Fibroblast of villous mesenchyme (primary cell): ENCODE measurements at places on chromosomes 3 and 15. TPM values are rescaled to one million over a fixed set of nuclear protein-coding genes. Genes with fewer than 3 reads are reported as not detected.

DNA sequence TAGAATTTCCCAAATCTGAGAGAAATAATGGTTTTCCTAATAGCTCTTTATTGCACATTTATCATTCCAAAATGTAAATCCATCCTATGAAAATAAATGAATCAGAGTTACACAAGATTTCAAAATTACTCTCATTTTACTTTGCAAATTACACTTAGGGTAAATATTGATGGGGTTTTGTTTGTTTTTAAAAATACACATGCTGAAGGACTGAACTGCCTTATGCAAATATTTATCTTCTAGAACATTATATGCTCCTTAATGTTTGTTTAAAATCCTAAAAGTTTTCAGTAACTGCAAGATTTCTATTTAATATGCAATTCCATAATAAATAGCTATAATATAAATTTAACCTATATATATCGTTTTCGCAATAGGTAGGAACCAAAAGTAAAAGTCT, 38.2 kb downstream of the FOXP1 start:
- DNase-seq = no peak

DNA sequence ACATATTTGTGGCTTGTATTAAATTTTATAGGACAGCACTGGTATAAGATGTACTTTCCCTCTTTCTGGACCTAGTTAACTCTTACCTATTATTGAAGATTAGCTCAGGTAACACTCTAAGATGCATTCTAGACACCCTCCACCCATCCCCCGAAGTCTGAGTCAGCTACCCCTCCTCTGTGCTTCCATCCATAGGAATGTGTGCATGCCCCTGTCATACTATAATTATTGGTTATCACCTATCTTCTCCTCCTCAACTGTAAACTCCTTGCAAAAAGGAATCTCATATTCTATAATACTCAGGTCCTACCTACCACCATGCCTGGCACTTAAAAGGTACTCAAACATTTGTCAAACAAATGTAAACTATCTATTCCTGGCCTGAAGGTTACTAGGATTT, 3.0 kb downstream of the PEAK1 start:
- DNase-seq = no peak

- DNase-seq = no peak
Observed at GRCh38 chr3:9727743-9728142, 3.8 kb upstream of the BRPF1 start.

ROBO1 gene
- 65.4 and 88.5 TPM in 2 replicates for total RNA-seq

FAM162A gene
- 4.2 and 7.3 TPM in 2 replicates for total RNA-seq

GRCh38 chr3:197363553-197364409, 65.4 kb upstream of the DLG1 start:
- DNase-seq = no peak

- DNase-seq = no peak
Observed at GRCh38 chr3:5332270-5332956, 144.9 kb downstream of the EDEM1 start.

CACNA2D2 gene
- not detected in 2 replicates for total RNA-seq

GRCh38 chr3:45132568-45133211, 13.5 kb downstream of the CDCP1 start:
- no peak for DNase-seq

TM6SF1 gene
- 1.7 and 2.6 TPM in 2 replicates for total RNA-seq

PRSS50 gene
- not detected in 2 replicates for total RNA-seq

- peak; percentile 55 for DNase-seq
Observed at GRCh38 chr3:72894976-72895552, 7.2 kb downstream of the GXYLT2 start.

DNA sequence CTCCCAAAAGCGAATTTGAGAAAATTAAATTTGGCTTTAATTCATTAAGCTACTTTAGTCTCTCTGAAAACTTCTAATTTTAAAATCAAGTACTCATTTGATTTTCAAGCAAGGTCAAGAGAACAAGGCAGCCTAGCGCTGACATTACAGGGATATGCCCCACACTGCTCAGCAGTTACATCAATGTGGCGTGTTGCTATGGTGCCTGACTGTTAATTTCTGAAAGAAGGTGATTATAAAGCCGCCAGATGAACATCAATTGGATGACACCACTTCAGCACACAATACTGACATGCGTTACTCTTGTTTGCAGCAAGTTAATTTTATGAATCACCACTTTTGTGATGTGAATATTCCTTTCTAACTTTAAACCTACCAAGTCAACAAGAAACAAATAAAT, 284.4 kb downstream of the FOXP1 start:
- DNase-seq = no peak

CHCHD6 gene
- total RNA-seq = 9.1 and 15.5 TPM in 2 replicates

- peak; percentile 10 for DNase-seq
Observed at GRCh38 chr3:159082519-159082918, 280.7 kb downstream of the MFSD1 start.

DNA sequence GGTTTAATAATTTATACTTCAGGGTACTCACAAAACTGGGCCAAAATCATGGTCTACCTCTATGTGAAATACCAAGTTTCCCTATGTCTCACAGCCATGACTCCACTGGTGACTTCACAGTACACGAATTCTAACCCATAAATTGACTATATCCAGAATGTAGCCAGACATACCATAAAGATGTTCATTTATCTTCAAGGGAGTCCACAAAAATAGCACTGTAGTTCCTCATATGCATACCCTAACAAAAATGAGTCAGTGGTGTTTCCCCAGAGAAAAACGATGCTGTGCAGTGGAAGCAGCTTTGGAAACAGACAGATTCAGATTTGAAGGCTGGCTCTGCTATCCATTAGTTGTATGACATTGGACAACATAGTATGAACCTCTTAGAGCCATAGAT, 438.8 kb downstream of the FHIT start:
- no peak for DNase-seq

GRCh38 chr3:129558772-129559564, 16.0 kb downstream of the H1-8 start:
- peak; percentile 88 for DNase-seq

DNA sequence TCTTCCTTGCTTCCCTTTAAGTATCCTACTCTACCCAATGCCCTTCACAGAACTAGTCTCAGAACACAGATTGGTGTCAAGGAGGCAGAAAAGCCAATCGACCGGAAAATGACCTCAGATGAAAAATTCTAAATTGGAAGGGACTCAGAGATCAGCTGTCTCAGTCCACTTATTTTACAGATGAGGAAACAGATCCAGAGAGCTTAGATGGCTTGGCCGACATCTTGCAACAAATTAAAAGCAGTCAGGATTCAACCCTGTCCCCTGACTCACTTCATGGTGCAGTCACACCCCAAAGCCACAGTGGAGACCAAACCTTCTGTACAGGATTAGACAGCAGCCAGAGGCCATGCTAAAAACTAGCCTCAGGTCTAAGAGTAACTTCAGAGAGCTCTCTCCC, 169.3 kb upstream of the BHLHE40 start:
- DNase-seq = no peak

DNA sequence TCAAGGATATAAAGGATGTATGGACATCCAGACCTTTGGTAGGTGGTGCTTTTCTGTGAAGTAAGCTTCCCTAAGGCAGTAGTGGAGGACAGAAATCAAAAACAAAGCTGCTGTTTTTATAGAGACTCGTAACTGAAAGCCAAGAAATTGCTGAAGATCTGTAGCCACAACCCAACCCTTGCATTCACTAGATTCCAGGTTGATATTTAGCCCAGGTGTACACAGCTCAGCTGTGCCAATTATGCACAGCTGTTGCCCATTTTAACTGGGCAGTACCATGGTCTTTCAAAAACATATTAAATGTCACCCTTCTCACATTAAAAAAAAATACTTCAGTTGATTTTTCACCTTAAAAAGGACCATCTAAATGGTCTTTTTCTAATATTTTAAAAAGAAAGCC, 75.8 kb downstream of the CNTN3 start:
- DNase-seq = no peak

- peak; percentile 45 for DNase-seq
Observed at GRCh38 chr3:57942872-57943283, 65.3 kb upstream of the FLNB start.

ELL3 gene
- total RNA-seq = 1.6 and 4.3 TPM in 2 replicates

GRCh38 chr15:39357480-39358268, 223.2 kb upstream of the THBS1 start:
- peak; percentile 43 for DNase-seq

GRCh38 chr3:136802481-136802996, 16.4 kb upstream of the SLC35G2 start:
- no peak for DNase-seq

GRCh38 chr3:101825904-101826445, 23.3 kb upstream of the NFKBIZ start:
- DNase-seq = no peak

- no peak for DNase-seq
Observed at GRCh38 chr3:132267391-132267993, 49.7 kb upstream of the ACP3 start.

- peak; percentile 22 for DNase-seq
Observed at GRCh38 chr3:78873641-78874040, 894.2 kb downstream of the ROBO1 start.

DNA sequence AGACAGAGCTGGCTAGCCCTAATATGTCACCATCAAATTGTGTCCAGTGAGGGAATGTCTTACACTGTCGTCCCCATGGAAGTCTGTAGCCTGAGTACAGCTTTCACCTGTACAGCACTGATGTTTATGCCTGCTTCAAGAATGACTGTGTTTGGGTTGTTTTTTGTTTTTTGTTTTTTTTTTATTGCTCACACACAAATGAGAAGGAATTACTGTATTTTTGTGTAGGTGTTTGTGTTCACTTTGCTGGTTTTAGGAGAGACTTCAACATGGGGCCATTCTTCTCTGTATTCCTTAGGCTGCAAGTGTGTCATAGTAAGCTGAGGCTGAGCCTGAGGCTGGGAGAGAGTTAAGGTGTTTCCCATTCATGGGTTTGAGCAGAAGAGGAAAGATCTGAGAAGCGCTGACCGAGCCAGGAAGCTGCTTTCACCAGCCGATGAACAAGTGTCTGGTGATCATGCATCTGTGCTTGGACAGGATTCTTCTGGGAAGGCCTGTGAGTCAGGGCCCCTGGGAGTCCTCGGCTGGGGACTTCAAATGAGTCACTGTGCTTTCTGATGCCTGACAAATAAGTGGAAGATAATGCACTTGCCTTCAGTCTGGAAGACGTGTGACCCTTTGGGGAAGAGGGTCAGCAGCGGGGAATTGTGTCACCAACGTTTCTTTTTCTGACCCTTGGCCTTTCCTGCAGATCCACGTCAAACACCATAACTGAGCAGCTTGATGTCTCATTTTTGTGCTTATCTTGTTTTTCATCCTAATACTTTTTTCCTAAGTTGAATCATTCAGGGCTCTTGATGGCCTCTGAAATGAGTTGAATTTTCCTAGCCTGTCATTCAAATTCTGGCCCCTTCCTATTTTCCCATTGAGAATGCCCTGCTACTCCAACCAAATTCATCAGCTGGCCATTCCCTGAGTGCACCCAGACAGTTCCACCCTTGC, 36.7 kb upstream of the ZBTB38 start:
- peak; percentile 93 for DNase-seq

FILIP1L gene
- 146 and 213 TPM in 2 replicates for total RNA-seq

ISY1 gene
- total RNA-seq = 27.4 and 32.4 TPM in 2 replicates

GRCh38 chr3:64120876-64121275, 97.6 kb upstream of the PSMD6 start:
- DNase-seq = no peak

ATP2B2 gene
- not detected in 2 replicates for total RNA-seq

GRCh38 chr3:52983828-52984227, 62.0 kb downstream of the SFMBT1 start:
- no peak for DNase-seq

- DNase-seq = peak; percentile 85
Observed at GRCh38 chr15:90553248-90553745, 23.6 kb downstream of the CRTC3 start.

DNA sequence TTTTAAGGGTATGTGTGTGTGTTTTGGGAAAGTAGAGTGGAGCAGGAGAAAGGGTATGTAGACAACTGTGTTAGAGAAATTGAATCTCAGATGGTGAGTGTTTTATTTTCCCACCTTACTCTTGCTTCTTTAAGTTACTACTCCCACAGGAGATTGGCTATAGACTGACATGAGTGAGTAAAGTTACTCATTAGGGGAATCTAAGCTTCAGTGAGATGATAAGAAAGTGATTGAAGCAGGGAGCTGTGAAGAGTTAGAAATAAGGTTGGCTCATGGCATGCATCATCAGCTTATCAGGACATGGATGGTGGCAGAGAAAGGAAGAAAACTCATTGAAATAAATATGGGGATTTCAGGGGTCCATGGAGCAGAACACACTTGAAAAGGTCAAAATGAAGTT, 88.9 kb downstream of the MBNL1 start:
- no peak for DNase-seq

ZNF80 gene
- under 0.01 TPM in 1 of 2 replicates, not detected in the other for total RNA-seq

CELSR3 gene
- 1.6 and 1.7 TPM in 2 replicates for total RNA-seq

NANOGP8 gene
- total RNA-seq = 0.32 TPM in 1 of 2 replicates, not detected in the other

DNA sequence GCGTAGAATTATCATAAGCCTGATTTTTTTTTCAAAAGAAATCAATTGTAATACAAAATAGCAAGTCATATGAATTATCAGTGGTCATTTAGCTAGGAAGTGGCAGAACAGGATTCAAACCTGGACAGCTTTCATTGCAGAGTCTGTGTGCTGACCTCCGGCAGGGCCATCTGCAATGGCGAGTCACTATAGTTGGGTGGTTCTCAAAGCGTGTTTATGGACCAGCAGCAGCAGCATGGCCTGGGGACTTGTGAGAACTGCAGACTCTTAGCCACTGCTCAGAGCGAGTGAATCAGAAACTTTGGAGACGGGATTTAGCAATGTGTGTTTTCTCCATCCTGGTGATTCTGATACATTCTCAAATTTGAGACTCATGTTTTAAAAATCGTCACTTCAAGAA, 202.3 kb upstream of the SUCLG2 start:
- DNase-seq = no peak

DNA sequence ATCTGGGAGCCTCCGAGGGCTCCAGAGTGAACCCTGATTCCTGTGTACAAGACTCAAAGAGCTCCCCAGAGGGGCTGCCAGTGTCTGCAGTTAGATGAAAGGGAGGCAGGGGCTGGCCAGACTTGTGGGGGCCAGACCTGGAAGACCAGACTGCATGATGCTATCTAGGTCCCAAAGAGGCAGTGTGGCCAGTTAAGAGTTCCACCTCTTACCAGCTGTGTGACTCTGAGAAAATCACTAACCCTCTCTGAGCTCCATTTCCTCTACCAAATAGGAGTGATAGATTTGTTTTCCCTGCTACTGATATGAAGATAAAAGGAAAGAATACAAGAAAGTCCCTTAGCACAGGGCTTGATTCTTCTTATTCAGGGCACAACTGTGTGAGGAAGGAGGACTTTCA, 29.0 kb downstream of the ACSBG1 start:
- DNase-seq = no peak

DNA sequence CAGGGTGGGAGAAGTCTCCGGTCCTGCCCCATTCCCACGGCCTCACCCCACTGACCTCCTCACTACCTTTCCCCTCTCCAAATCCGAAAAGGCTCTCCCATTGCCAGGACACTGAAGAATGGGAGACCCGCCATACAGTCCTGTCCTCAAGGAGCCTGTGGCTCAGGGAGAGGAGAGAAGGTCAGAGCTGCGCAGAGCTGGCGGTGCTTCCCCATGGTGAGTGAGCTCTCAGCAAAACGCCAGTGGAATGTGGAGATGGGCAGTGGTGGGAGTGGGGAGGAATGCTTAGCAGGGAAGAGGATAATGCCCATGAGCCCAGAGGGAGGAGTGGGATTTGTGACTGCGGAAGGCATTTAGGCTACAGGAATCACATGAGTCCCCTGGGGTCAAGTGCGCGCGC, 20.1 kb downstream of the FAM43A start:
- no peak for DNase-seq

- peak; percentile 79 for DNase-seq
Observed at GRCh38 chr15:63514531-63514943, 10.1 kb downstream of the USP3 start.

GRCh38 chr3:13189639-13190377, 116.6 kb upstream of the IQSEC1 start:
- DNase-seq = no peak

- DNase-seq = no peak
Observed at GRCh38 chr3:114331007-114331406, 37.2 kb downstream of the TIGIT start.
